ENCODE measurements at places on chromosomes 3 and 15. TPM values are rescaled to one million over a fixed set of nuclear protein-coding genes. Genes with fewer than 3 reads are reported as not detected.

DNA sequence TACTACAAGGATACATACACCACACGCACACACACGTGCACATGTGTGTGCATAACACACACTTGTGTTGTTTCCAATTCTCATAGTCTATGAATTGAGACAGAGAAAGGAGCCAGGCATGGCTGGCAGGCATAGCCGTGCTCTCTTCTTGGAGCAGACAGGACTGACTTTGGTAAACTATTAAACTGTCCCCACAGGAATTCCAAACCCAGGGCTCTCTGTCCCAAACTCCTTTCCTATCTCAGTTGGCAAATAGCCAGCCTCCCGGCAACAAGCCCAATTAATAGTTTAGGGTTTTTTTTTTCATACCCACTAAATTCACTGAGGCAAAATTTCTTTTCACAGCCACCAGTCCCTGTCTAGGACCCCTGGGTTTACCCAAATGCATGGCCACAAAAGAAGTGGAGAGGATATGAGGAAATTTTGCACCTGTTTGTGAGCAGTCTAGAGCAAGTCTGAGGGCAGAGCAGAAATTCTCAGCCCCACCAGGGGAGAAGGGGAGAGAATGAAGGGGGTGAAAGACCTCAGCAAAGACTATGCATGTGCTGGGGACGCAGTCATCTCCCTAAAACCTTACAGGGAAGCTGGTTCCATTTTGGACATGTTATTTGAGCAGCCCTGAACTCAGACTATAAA lies 17.8 kb downstream of the GALNT15 start:
- DNase-seq, result no peak

DNA sequence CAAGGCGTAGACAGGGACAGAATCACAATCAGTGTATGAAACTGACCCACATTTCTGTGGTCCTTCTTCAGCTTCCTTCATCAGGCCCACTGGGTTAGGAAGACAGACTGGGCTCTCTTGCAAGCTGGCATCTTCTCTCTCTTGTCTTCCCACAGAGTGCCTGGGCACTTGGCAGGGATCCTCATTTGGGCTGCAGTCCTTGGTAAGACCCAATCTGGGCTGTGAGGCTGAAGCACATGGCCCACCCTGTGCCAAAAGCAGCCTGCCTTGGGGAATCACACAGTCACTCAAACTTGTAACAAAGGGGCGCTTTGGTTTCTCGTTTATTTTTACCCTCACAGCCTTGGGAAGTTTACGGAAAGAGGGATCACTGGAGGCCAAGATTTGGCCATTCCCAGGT lies 8.2 kb upstream of the EPHB3 start:
- no peak for DNase-seq

The SELENOS gene
- polyA plus RNA-seq, result 52.9 TPM

DNA sequence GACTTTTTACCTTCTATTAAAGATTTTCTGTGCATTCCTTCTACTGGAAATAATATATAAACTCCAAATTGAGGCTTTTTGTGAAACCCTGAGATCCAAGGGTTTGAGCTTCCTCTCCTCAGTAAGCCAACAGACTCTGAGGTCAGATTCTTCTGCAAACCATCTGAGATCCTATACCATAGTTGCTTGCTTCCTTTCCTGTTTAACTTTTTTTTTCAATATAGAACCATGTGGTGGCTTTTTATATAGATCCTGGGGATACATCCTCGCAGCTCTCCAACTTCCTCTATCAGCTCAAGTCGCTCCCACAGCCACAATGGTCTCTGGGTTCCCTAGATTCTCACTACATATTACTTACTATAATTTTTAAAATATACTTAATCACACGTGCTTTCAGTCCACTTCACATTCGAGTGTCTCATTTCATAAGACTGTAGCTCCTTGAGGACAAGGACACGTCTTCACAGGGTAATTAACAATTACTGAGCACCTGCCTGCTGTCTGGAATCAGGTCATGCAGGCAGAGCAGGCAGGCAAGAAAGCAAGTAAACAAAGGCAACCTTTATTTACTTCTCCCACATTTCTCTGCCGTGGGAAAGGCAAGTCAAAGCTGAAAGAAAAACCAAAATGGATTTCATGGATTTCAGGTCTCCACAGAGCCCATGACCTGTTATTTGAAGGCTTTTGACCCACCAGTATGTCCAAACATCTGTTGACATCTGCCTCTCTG lies 941.5 kb downstream of the FHIT start:
- no peak for DNase-seq

The COX5A gene
- polyA plus RNA-seq, result 215 TPM

The SRGAP3 gene
- polyA plus RNA-seq, result 18.1 TPM

GRCh38 chr3:7567160-7567559 lies 706.2 kb downstream of the GRM7 start:
- no peak for DNase-seq

DNA sequence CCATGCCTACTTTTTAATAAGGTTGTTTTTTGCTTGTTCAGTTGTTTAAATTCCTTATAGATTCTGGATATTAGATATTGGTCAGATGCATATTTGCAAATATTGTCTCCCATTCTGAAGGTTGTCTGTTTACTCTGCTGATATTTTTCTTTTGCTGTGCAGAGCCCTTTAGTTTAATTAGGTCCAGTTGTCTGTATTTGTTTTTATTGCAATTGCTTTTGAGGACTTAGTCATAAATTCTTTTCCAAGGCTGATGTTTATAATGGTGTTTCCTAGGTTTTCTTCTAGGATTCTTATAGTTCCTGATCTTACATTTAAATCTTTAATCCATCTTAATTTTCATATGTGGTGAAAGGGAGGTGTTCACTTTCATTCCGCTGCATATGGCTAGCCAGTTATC lies 77.4 kb downstream of the PTPRG start:
- DNase-seq, result no peak

Measured in left renal pelvis (tissue), 4 donors.